ENCODE measurements at places on chromosomes 11 and 22. TPM values are rescaled to one million over a fixed set of nuclear protein-coding genes. Genes with fewer than 3 reads are reported as not detected.

GRCh38 chr11:26820739-26821138 is 98.9 kb upstream of the SLC5A12 start:
- DNase-seq = no peak

- DNase-seq = no peak
Observed at GRCh38 chr11:116928102-116928777, 90.8 kb upstream of the APOA1 start.

GRCh38 chr11:115498354-115498753 is 5.9 kb downstream of the CADM1 start:
- DNase-seq = no peak

- no peak for DNase-seq
Observed at GRCh38 chr22:45587638-45588505, 83.8 kb upstream of the ATXN10 start.

Gene OVCH2
- total RNA-seq = not detected

DNA sequence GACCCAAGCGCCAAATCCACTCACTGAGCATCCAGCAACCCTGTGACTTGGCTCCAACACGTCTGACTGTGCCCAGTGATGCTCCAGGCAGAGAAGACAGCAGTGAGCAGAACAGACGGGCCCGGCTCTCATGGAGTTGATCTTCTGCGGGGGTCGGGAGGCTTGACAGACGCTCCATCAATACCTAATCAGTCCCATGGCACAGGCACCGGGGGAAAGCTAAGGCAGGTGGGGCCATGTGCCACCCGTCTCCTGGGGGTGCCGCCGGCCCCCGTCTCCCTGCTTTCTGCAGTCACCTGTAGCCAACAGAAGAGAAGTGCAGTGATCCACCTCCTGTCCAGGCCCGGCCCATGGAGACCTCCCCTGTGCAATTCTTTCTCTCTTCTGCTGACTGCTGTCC is 47.5 kb downstream of the LINC01488 start:
- no peak for DNase-seq

Gene C11orf65
- total RNA-seq = 0.13 TPM

DNA sequence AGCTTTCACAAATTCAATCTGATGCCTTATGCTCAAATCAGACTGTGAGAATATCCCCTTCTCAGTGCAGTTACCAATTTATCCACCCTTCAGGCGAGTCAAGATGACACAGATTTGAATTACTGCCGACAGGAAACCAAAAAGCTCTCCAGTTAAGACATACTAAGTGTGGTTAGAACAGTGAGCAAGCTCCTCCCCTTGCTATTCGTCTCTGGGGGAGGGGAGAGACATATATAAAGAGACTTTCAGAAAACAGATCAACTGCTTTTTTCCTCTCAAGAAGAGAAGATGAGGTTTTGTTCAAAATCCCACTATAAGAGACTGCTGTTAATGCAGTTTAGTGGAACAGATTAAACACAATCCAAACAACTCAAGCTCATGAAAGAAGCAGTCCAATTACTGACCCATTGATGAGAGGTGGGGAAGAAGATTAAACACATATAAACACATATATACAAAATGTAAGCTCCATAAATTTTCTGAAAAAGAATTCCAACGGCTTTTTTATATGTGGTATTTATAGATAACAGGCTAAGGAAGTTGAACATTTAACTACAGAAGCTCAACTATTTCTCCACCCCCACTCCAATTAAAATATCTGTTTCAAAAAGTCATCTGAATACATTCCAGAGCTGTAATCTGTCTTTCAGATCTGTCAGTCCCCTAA is 102.7 kb downstream of the MRTFA start:
- no peak for DNase-seq

- no peak for DNase-seq
Observed at GRCh38 chr22:35258191-35258988, 1.1 kb downstream of the HMGXB4 start.

GRCh38 chr11:2480874-2481220 is 36.0 kb downstream of the KCNQ1 start:
- DNase-seq = no peak

DNA sequence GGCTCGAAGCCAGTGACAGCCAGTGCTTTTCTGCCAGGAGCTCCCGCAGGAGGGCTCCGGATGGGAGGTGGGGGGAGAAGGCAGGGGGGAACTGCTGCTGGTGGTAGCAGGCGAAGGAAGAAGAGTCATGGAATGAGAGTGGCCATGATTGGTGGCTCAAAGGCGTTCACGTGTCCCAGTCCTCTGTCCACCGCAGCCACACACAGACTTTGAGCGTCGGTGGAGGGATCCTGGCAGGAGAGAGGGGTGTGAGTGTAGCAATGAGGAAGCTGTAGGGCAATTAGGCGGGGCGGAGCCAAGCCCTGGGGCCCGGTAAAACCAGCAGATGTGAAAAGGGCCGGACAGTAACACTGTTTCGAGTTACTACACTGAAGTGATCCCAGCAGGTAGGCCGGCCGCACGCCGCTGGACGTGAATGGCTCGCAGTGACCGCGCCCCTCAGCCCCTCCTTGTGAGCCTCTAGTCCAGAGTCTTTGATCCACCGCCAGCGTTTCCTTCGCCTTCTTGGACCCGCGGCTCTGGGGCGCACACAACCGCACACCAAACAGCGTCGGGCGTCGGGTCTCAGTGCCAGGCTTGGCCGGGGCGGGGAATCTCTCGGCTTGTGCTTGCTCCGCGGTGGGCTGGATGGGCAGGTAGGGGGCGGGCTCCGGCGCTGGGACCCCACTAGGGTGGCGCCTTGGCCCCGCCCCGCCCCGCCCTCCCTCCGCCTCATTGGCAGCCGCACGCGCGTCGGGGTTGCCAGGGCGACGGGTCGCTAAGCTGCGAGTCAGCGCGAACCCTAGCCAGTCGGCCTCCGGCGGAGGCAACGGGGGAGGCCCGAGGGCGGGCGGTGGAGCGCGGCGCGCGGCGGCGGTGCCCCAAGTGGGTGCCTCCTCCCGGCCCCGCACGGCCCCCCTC is at the start of gene LRRC10B:
TSS of gene LRRC10B (plus strand) at position 788 of the 900 bp plus-strand sequence. CDS start 250 bp downstream, outside the sequence.
- no peak for DNase-seq

DNA sequence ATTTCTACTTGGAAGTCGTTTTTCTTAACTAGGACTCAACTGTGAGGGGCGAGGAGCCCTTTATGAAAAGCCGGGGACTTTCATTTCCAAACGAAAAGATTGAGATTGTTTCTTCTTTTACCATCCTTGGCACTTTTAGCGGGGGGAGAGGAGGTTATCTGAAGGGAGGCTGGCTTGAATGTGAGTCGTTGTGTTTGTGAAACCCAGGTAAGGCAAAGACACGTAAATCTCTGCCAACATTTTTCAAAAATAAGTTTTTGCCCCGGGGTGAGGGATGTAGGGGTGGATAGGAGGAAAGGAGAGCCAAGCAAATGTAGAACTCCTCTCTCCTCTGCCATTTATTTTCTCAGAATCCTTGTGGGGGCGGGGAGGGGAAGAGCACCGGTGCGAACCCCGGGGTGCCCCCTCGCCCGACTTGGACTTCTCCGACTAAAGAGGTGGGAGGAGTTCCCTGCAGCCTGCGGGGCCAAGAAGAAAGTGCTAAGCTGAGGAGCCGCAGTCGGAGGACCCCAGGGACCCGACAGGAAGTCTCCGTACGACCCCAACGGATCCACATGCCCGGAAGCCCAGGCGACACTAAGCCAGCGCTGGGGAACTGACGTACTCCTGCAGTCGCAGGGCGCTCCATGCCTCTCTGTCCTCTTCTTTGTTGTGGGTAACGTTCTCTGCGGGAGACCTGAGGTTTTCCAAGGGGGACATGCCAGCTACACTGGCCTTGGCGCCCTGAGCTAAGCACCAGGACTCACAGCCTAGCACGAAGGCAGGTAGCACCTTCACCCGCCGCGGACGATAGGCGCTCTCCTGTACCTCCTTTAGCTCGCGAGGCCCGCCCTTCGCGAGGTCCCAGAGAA is 2.4 kb upstream of the WT1 start:
- DNase-seq = no peak
